ENCODE measurements at places on chromosomes 2 and 18.
A peak's percentile ranks its signal among the peaks of the same experiment; 100 is the strongest.

DNA sequence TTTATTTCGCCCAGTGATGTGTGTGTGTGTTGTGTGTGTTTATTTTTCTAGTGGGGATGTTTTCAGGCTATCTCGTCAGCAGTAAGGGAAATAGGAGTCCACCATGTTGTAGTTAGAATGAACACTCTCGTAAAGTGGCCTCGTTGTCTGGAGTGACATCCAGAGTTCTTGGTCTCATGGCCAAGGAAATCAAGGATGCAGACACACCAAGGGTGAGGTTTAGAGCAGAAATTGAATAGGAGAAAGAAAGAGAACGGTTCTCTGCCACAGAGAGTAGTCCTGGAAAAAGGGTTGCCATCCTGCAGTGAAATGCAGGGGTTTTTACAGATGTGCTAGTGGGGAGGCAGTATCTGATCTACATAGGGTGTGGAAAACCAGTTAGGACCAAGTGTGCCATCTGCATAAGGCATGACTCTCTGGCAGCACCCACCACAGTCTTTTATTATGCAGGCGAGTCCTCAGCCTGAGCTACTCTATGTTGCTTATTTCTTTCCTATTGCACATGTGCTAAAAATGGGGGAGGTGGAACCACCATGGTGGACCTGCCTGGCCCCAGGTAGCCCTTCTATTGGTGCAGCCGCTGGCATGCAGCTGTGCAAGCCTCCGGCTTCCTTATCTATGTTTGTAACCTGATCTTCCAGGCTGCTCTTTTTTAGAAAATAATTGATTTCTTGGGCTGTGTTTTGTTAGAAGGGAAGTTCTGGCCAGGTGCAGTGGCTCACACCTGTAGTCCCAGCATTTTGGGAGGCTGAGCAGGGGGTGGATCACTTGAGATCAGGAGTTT, 23.2 kb downstream of the RALB start:
- no peak for DNase-seq

DNA sequence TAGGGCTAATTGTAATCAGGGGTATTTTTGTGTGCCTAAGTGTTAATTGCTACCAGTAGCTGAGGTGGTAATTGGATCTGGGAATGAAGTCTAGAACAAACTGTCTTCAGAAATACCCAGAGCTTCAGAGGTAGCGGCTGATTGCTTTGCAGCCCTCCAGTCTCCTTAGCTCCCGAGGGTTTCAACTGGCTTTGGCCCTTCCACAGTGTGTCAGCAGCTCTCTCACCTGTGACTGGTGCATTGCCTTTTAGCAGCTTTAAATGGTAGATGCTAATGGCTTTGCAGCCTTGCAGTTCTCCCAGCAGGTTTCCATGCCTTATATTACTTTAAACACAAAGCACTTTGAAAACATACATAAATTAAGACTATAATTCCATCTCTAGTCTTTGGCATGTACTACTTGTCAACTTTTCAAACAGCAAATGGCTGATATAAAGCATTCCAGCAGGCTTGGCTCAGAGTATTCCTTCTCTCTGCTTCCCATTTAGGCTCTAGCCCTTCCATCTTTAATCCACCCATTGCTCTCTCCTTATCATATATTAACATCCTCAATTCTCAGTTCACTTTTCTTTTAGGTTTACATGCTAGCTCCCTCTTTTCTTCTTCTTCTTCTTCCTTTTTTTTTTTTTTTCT, 156.4 kb upstream of the GALNT13 start:
- DNase-seq, result no peak

GRCh38 chr2:188456114-188456909, 164.6 kb downstream of the GULP1 start:
- DNase-seq, result peak; percentile 5

GRCh38 chr2:1968209-1968987, 224.1 kb upstream of the PXDN start:
- no peak for DNase-seq

GRCh38 chr2:83879127-83879526, 580.0 kb downstream of the SUCLG1 start:
- no peak for DNase-seq
